ENCODE measurements at places on chromosomes 11 and 22. TPM values are rescaled to one million over a fixed set of nuclear protein-coding genes. Genes with fewer than 3 reads are reported as not detected.

DNA sequence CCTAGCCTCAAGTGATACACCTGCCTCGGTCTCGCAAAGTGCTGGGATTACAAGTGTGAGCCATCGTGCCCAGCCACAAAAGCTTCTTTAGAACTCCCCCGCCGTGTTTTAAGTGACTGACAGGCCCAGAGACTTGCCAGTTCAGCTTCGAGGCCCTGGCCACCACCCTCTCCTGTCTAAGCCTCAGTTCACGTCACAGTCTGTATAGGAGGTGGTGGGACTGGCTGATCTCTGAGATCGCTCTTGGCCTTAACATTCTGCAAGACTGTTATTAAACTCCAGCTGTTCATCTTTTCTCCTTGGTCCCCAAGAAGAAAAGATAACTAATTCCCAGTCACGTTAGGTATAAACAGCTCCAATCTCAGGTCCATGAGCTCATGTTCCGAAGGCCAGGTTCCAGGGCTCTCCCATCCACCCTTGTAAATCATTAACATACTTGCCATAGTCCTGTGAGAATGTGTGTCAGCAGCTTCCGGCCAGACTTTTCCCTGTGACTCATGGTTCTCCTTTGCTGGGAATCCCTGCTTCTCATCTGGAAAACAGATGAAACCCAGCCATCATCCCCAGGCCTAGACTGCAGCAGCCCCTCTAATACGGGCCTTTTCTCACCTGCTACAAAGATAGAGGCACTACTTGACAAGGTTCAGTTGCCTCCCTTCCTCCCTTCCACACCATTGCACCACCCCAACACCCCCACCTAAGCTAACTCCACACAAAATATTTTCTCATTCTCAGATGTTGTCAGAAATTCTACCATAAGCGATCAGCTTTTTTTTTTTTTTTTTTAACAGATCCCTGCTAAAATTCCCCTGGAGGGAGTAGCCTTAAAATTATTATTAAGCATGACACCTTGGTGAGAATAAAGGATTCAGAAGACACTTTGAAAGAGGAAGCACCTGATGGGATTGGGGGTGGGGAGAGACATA, 5.6 kb upstream of the KIAA0930 start:
- peak; percentile 83 for DNase-seq

- no peak for DNase-seq
Observed at GRCh38 chr11:33539751-33540150, 160.9 kb downstream of the C11orf91 start.

DNA sequence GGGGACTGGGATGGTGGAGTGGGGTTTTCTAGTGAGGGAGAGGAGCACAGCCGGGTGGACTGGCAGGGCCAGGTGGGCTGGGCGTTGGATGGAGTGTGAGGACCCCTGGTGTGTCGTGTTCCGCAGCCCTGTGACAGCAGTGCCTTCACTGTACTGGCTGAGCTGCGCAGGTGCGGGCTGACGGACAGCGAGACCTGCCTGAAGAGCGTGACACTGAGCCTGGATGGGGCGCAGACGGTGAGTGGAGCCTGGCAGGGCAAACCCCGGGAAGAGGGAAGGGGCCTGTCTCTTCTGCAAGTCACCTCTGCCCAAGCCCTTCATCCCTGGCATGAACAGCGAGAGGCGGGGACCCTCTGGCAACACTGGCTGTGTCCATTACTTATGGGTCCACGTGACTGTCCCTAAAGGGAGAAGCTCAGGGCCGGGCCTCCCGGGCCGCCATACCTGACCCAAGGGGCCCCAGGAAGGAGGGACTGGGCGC, 10.0 kb downstream of the MUC5AC start:
- DNase-seq = no peak

DNA sequence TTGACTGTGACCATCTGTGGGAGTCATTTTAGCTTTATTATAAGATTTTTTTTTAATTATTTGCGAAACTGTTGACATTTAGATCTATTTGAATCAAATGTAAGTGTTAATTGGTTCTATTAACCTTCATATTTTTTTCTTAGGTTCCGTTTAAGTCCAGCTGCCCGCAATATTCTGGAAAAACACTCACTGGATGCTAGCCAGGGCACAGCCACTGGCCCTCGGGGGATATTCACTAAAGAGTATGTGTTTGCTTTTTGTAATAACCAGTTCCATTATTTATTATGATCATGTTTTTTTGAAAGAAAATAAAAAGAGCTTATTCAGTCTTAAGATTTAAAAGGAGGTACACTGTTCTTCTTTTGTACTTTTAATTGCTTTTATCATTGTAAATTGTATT, 43.9 kb downstream of the PDHX start:
- DNase-seq = no peak

GRCh38 chr11:44143987-44144909, 48.8 kb downstream of the EXT2 start:
- DNase-seq = no peak

DNA sequence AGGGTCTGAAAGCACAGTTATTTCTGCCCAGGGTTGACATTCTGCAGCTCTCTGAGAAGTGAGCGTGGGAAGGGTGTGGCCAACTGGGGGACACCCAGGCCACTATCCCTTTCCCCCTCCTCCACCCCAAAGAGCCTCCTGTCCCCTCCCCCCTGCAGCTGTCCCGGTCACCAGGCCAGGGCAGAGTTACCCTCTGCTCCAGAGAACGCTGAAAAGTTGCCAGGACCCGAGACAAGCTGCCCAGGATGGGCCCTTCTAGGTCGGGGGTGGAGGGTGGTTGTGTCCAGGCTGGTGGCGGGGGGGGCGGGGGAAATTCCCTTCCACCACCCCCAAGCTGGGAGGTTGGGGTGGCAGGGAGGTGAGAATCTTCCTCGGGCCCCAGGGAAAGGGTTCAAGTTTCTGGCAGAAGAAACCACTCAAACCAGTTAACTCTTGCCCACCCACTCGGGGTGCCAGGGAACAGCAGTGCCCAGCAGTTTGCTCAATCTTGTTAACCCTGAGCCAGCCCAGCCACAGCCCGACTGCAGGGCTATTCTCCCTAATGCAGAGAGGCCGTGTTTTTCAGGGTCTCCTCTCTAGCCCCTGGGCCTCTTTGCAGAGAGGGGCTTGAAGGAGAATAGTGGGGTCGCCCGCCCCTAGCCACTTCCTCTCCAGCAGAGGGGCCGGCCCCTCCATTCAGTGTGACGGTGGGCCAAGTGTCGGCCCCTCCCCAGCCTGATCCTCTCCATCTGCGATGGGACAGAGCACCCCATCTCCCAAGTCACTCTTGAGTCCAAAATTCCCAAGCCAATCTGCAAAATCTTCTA, 697 bp downstream of the LGALS1 start:
- DNase-seq = no peak

DNA sequence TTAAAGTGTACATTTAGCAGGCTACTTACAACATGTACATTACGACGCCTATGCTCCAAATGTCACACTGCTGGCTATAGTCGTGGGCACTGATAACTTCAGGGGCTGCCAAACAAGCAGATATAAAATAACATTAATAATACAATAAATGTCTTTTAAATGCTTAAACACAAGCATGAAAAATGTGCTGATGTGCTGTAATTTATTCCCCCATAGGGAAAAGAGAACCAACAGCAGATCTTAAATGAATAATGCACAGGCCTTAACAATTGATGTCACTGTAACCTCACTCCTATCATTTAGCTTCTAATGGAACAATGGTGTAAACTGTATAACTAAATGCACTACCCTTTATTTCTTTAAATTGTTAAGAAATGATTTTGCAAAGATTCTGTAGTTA, 153.4 kb downstream of the STK33 start:
- DNase-seq = no peak

DNA sequence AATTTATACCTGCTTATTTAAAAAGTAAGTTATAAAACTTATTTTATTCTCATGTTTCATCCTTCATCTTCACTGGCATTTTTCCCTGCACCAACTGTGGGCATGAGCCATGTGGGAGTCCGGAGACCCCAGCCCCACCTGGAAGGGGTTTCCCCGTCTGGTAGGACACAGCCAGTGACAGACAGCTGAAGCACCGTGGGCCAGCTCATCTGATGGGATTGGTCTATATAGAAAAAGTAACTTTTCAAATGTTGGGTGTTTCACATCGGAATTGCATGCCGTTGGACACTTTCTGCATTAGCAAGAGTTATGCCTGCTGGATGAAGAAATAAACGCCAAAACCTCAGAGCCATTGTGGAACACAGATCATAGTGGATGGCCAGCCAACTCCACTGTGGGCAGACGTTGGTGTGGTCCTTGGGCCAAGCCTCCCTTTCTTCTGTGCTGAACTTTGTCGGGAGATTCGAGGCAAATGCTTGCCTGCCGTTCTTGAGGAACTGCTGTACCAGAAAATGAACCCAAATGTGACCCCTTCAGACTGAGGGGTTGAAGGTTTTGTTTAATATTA, 1329.3 kb downstream of the TBC1D22A start:
- DNase-seq = no peak

- peak; percentile 22 for DNase-seq
Observed at GRCh38 chr11:27563201-27563600, 56.6 kb upstream of the LIN7C start.

DNA sequence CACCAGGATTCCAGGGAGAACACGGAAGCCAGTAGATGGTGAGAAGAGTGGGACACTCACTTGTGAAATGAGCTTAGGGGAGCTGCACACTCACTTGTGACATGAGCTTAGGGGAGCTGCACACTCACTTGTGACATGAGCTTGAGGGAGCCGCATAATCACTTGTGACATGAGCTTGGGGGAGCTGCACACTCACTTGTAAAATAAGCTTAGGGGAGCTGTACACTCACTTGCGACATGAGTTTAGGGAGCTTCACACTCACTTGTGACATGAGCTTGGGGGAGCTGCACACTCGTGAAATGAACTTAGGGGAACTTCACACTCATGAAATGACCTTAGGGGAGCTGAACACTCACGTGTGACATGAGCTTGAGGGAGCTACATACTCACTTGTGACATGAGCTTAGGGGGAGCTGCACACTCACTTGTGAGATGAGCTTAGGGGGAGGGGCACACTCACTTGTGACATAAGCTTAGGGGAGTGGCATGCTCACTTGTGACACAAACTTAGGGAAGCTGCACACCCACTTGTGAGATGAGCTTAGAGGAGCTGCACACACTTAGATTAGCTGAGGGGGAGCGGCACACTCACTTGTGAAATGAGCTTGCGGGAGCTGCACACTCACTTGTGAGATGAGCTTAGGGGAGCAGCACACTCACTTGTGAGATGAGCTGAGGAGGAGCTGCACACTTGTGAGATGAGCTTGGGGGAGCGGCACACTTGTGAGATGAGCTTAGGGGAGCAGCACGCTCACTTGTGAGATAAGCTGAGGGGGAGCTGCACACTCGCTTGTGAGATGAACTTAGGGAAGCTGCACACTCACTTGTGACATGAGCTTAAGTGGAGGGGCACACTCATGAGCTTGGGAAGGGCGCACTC, 59.0 kb downstream of the NCAPD3 start:
- DNase-seq = no peak

DNA sequence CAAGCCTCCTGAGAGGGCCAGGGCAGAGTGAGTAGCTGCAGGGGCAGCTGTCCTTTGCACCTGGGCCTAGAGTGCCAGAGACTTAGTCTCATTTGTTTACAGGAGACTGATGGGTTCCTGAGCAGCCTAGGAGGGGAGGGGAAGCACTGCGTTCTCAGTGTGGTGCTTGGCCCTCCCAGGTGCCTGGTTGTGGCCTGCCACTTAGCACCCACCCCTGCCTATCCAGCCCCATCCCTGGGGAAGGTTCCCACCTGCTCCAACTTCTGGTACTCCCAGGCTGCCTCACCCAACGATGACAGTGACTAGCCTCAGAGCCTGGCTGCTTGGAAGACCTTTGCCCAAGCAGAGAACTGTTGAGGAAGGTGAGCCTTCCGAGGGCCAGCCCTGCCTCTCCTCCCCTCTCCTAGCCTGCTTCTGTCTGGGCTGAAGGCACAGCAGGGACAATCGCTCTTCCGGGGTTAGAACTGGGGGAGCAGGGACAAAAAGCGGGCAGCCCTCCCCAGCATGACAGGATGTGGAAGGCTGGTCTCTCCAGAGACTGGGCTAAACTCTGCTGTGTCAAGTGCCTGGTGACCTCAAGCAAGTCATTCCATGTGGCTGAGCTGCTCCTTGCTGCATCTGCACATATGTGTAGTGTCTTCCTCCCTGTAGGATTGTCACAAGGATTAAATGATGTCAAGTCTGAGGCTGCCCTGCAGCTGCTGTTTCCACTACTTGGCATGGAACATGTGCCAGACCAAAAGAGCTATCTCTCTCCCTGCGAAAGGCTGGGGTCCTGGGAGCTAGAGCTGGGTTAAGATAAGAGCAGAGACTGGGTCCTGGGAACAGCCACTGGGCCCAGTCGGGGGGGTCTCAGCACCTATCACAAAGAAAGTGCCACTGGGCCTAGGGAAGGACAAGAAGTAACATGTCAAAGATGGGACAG, 9.9 kb downstream of the KCNQ1OT1 start:
- DNase-seq = no peak

GRCh38 chr11:2289859-2290258, 11.9 kb downstream of the C11orf21 start:
- peak; percentile 50 for DNase-seq

DNA sequence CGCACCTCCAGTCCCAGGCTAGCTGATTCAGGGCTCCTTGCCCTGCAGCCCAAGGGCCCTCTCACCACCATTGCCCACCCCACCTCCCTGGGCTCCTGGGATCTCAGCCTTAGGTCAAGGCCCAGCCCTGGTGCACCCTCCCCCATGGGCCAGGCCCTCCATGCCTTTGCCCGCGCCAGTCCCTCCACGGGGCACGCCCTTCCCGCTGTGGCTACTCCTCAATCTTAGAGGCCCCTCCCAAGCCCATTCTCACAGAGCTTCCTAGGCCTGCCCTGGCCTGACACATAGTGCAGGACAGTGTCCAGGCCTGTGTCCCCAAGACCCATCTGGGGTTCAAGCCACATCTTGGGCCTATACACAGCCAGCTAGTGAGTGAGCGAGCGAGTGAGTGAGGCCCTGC, 6.9 kb downstream of the GP1BB start:
- DNase-seq = no peak

DNA sequence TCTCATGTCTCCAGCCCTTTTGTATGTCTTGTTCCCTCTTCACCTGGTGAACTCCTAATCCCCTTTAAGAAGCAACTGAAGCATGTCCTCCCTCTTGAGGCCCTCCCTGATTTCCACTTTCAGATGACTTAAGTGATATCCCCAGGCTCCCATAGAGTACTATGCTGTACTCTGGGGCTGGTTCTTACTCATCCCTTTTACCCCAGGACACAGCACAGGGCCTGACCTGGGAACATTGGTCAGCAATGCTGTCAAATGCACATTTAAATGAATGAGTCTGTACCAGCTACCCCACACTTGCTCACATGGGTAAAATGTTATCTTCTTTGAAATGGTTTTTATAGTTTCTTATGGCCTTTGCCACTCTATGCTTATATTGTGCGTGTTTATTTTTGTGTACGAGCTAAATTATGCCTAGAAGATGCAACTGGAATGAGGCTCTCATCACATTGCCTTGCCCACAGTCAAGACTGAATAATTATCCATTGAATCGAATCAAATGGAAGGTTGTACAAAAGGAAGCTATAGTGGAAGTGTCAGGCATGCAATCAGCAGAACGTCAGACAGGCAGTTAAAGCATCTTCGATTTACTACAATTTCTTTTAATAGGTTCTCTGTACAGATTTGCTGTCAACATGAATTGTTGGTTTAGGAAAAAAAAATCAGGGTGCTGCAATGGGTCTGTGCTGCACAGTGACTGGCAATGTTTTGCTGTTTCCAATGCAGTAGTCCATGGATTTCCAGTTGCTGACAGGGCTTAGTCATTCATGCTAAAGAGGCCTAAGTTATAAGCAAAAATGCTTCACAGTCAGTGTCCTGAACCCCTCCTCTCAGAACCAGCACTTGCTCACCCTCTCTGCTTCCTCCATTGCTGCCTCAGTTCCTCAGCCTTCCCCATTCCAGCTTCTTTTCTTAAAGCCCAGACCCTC, 79.5 kb downstream of the PARVA start:
- DNase-seq = no peak

Gene SELENOH
- total RNA-seq = 322 TPM

Gene CHADL
- not detected for total RNA-seq

Gene ELFN2
- not detected for total RNA-seq

Gene GPHA2
- total RNA-seq = not detected

Gene LDHAL6A
- total RNA-seq = not detected

Gene RBM14
- 33.1 TPM for total RNA-seq

Measured in SJSA1 (cell line).